ENCODE measurements at places on chromosomes 7 and 10. TPM values are rescaled to one million over a fixed set of nuclear protein-coding genes. Genes with fewer than 3 reads are reported as not detected.

GTF2I gene
- total RNA-seq, result 244 TPM

VSTM2A gene
- not detected for total RNA-seq

PRSS37 gene
- total RNA-seq, result not detected

ADAM8 gene
- total RNA-seq, result 45.3 TPM

PRSS1 gene
- not detected for total RNA-seq

PLAC9 gene
- total RNA-seq, result 53.8 TPM

TIMM23 gene
- 42.8 TPM for total RNA-seq

MICALL2 gene
- total RNA-seq, result 40.1 TPM

RNF148 gene
- 2.1 TPM for total RNA-seq

DDX21 gene
- 73.4 TPM for total RNA-seq

DLX5 gene
- not detected for total RNA-seq

NT5C2 gene
- 95.3 TPM for total RNA-seq

HKDC1 gene
- 9.7 TPM for total RNA-seq

PPP1R3A gene
- total RNA-seq, result 0.08 TPM

VWA2 gene
- total RNA-seq, result 18.9 TPM

Data from left lung (tissue), 14 donors.